ENCODE measurements at places on chromosomes 12 and 14.
A peak's percentile ranks its signal among the peaks of the same experiment; 100 is the strongest.

- peak; percentile 83 for DNase-seq
These were observed at the start of gene ARHGEF40 for GRCh38 chr14:21070083-21070609. Gene ARHGEF40 (plus strand): TSS chr14:21070304. CDS start chr14:21070397, 93 bp downstream.

- peak; percentile 49 for DNase-seq
These were observed 344.6 kb upstream of the MGAT4C start for GRCh38 chr12:86600664-86601231.

- DNase-seq, result no peak
These were observed 233.3 kb upstream of the FLRT2 start for GRCh38 chr14:85296456-85297210.

- DNase-seq, result no peak
These were observed 4.3 kb upstream of the LRTM2 start for GRCh38 chr12:1815814-1816729.

GRCh38 chr14:96734076-96734622 is 63.0 kb upstream of the VRK1 start:
- no peak for DNase-seq

DNA sequence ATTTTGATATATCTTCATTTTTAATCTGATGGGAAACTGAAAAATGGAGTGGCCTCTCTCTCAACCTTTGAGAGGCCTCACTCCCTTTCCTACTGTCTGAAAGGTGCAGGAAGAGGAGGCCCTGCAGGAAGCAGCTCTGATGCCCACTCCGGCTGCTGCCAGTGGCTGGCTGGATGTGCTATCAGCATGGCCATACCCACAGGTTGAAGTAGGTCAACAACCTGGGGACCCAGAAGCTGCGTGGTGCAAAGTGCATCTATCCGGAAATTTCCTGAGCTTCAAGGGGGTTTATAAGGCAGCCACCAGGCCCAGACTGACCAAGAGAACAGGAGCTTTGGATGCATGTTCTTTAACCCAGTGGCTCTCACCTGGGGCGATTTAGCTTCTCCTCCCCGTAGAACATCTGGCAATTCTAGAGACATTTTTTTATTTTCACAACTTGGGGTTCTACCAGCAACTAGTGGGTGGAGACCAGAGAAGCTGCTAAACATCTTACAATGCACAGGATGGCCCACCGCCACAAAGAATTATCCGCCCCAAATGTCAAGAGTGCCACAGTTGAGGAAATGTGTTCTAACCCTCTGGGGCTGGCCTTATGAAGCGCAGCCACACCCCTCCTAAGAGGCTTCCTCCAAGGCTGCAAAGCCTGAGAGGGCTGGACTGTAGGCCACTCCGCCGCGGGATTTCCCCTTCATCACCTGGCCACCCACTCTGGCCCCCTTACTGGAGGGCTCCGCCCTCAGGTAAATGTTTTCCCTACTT is 8.2 kb upstream of the BATF start:
- DNase-seq, result no peak

GRCh38 chr12:85322715-85323114 is 42.7 kb downstream of the ALX1 start:
- no peak for DNase-seq

GRCh38 chr12:91307957-91308670 is 125.5 kb upstream of the DCN start:
- DNase-seq, result no peak

GRCh38 chr14:69632593-69633151 is 21.3 kb downstream of the SUSD6 start:
- no peak for DNase-seq

DNA sequence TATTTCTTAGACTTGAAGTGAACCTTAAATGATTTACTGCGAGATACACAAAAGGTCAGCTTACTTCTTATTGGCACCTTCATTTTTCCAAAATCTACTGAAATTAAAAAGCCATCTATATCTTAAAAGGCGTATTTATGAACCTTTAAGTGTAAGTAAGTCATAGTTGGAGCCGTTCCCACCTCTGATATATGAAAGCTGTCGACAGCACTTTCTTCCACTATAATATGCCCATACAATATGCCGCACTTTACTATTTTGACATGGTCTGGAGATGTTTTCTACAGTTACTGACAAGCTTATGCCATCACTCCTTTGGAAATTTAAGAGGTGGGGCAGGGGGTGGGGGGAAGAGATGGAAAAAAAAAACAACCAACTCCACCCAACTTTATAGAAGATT is 155.3 kb downstream of the PHETA1 start:
- DNase-seq, result no peak

GRCh38 chr12:41530441-41530840 is 342.3 kb downstream of the PDZRN4 start:
- DNase-seq, result no peak

DNA sequence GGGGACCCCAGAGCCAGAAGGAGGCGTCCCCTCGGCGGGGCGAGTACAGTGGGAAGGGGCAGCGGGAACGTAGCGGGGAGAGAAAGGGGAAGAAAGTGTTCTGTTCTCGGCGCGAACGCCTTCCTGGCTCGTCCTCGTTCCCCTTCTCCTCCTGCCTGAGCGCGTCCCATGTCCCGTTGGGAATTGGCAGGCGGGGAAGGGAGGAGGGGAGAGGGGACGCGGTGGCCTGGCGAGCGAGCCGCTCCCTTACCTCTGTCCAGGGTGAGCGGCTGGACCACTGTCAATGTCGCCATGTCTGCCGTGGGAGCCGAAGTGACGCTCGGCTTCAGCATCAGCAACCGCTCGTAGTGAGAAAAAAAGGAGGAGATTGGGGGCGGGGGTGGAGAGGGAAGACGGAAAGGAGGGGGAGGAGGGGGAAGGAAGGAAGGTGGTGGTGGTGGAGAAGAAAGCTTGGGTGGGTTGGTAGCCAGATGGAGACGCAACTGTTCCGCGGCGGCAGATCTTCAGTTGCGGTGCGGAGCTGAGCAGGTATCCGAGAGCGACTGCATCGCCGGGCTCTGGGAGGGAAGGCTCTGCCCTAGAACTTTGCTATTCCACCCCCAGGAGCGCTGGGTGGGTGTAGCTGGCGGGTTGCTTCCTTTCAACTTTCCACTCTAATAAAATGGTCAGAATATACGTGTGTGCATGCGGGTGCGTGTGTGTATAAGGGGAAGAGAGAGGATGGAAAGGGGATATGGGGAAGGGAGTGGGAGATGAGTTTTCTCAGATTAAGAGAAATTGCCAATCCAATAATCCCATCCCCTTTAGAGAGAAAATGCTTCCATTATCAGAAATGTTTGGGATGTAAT is at the start of gene LIN7A:
Gene LIN7A (minus strand): TSS at position 544 of the 848 bp plus-strand sequence. CDS start 212 bp downstream, at position 332.
- DNase-seq, result peak; percentile 32

GRCh38 chr12:5377997-5378592 is 53.8 kb upstream of the NTF3 start:
- DNase-seq, result no peak

DNA sequence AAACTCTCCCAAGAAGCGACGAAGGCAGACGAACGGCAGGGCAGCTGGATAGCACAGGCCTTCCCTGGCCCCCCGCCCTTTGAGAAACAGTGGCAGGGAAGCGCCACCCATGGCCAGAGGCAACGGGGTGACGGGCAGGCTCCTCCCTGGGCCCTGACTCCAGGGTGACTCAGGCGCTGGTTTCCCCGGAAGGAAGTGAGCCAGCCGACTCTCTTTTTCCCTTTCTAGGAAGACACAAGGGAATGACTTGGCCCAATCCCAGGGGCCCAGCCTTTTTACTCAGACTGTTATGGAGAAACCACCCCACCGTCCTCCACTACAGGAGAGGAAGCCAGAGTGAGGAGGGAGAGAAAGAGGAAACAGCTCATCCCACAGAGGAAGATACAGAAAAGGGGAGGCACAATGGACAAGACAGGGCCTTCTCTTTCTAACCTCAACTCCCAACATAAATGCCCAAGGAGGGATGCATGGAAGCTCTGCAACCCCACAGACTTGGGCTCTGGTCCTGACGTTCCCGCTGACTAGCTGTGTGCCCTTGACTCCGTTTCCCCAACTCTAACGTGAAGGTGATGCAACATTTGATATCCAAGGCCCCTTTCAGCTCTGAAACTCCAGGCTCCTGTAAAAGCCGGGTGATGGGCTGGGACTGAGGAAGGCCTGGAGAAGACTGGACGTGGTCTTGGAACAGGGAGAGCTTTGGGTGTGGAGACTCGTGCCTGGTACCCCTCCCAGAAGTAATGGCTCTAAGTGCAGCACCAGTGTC is 27.9 kb downstream of the ACTN1 start:
- DNase-seq, result no peak

GRCh38 chr12:52193991-52194390 is 2.2 kb upstream of the KRT80 start:
- DNase-seq, result no peak

- no peak for DNase-seq
These were observed 23.1 kb upstream of the GNS start for GRCh38 chr12:64782191-64782876.

- no peak for DNase-seq
These were observed 142.2 kb upstream of the RFLNA start for GRCh38 chr12:124152731-124153130.

DNA sequence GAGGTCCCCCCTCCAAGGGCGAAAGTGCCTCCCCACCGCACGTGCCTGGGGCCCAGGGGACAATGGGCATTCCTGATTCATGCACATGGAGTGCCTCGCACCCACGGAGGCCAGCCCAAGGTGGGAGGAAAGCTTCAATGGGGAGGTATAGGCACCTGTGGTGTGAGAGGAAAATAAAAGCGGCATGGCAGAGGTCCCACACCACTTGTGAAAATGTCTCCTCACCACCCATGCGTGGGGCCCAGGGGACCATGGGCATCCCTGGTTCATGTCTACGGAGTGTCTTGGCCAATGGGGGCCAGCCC is 384.7 kb downstream of the ALG10 start:
- peak; percentile 49 for DNase-seq
